AG09309 (cell line): ENCODE measurements at places on chromosomes 16 and 17.

DNA sequence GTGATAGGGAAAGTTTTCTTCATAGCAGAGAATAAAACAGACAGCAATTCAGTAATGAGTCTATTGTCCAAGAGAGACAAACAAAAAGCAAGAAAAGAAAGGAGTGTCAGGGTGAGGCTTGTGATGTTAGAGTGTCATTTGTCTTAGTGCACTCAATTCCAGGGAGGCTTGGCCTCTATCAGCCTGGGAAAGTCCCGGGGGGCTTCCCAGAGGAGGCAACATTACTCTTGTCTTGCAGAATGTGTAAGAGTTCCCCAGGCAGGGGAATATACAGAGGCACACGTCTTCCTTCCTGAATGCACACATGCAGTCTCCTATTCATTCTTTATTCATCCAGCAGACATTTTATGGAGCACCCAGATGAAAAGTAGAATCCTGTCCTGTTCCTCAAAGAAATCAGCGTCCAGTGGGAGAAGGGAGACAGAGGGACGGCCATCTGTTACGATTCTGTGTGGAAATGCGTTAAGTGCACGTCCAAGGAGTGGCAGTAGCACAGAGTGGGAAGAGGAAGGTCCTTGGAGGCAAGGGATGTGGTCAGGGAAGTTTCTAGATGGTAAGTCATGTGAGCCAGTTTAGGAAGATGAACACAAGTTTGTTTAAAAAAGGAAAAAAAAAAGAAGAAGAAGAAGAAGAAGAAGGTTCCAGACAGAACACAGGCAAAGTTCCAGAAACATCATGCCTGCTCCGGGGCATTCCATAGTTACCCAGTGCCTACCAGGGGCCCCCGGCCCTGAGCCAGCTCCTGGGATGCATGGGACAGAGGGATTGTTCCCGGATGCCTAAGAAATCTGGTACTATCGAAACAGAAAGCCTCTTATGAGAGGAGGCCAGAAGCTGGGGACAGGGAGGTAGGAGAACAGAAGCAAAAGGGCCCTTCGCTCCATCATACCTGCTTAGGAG, 21.1 kb downstream of the CACNG4 start:
- DNase-seq: no peak

- DNase-seq: no peak
These were observed 509.6 kb upstream of the EEF2KMT start for GRCh38 chr16:5607169-5607568.

DNA sequence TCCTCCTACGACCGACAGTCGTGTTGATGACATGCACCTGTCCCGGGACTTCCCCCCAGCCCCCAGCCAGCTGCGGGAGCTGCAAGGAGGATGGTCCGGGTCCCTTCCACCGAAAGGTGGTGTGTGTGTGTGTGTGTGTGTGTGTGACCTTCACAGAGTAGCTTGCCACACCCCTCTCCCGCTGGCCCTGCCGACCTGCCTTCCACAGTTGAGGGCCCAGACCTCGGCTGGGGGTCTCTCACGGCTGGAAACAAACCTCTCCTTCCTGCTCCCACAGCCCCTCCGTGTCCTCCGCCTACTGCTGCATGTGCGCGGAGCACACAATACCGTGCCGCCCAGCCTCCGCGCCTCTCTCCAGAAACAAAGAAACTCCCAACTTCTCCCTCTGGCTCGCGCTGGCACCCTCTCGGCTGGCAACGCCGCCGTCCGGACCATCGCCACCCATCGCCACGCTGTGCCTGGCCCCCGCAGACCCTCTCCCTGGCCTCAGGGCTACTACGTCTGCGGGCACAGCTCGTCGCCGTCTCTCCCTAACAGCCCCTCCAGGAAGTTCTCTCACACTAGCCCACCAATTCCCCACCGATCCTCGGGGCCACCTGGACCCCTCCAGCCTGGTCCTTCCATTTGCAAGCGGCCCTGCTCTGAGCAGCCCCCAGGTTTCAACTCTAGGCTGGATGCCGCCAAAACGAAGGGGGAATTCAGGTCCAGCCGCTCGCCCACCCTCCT, 81.2 kb downstream of the TIMM22 start:
- DNase-seq: no peak

DNA sequence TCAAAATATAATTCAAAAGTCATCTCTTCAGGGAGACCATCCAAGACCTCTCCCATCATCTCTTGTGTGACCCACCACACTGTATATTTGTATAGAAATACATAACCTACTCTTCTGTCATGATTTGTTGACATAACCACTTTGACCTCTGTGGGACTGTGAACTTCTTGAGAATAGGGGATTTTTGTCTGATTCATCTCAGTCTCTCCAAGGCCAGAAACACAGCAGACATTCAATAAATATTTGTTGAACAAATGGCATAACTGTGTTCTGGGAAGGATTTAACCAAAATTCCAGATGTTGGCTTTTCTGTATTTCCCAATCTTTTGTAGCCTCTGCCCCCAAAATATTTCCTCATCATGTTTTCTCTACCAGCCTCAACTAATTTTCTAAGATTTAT, 169.7 kb downstream of the CDH11 start:
- DNase-seq: peak; percentile 70

DNA sequence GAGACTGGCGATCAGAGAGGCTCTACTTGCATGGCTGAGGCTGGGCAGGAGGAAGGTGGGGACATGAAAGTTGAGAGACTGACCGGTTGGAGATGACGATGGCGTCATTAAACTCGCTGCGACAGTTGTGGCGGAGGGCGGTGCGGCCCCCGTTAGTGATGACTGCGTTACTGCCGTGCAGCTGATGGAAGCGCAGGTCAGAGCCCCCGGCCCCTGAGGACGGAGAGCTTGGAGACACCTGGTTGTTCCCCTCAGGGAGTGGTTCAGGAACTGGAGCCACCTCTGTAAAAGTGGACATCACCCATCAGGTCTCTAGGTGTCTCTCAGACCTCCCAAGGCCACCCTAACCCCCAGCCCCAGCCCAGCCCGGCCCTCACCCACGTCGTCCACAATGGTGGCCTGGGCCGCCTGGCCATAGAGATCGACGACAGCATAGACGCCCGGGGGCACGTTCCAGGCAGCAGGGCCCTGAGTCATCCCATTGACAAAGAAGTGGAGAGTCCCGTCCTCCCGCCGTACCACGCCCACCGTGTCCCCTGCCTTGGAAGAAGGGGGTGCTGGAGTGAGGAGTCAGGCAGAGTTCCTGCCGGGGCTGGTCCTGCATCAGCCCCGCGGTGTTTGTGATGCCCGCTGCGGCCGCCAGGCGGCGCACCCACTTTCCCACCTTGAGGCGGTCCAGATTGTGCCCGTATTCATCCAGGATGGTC, 5.3 kb downstream of the NEURL4 start:
- DNase-seq: no peak
